M059J (cell line): ENCODE measurements at places on chromosomes 3 and 15. TPM values are rescaled to one million over a fixed set of nuclear protein-coding genes. Genes with fewer than 3 reads are reported as not detected.

The ANXA2 gene
- 2,649 and 2,950 TPM in 2 replicates for total RNA-seq

The CD86 gene
- 0.37 TPM in 1 of 2 replicates, not detected in the other for total RNA-seq

- no peak for DNase-seq
Measured at GRCh38 chr3:69413551-69414207, 27.8 kb upstream of the FRMD4B start.

GRCh38 chr15:93716615-93717231, 514.6 kb upstream of the MCTP2 start:
- no peak for DNase-seq
